ENCODE measurements at places on chromosomes 1 and 21.

DNA sequence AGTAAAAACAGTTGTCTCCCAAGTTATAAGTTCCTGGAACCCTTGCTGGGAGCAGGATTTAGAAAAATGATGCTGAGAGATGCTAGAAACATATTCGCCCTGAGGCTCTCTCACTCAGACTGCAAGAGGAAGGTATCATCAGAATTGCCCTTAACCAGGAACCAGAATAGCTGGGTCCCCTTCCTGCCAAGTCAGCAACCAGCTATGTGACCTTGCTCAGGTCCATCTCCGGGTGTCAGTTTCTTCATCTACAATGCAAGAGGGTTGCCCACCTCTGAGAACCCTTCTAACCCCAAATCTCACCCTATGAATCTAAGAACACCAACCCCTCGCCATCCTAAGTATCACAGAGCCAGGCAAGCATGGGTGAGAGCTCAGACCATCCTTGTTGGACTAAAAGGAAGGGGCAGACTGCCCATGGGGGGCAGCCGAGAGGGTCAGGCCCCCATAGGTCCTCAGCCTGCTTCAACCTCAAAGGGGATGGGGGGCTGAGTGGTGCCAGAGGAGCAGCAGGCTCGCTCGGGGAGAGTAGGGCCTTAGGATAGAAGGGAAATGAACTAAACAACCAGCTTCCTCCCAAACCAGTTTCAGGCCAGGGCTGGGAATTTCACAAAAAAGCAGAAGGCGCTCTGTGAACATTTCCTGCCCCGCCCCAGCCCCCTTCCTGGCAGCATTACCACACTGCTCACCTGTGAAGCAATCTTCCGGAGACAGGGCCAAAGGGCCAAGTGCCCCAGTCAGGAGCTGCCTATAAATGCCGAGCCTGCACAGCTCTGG lies 390 bp upstream of the S100A9 start:
- DNase-seq = no peak

DNA sequence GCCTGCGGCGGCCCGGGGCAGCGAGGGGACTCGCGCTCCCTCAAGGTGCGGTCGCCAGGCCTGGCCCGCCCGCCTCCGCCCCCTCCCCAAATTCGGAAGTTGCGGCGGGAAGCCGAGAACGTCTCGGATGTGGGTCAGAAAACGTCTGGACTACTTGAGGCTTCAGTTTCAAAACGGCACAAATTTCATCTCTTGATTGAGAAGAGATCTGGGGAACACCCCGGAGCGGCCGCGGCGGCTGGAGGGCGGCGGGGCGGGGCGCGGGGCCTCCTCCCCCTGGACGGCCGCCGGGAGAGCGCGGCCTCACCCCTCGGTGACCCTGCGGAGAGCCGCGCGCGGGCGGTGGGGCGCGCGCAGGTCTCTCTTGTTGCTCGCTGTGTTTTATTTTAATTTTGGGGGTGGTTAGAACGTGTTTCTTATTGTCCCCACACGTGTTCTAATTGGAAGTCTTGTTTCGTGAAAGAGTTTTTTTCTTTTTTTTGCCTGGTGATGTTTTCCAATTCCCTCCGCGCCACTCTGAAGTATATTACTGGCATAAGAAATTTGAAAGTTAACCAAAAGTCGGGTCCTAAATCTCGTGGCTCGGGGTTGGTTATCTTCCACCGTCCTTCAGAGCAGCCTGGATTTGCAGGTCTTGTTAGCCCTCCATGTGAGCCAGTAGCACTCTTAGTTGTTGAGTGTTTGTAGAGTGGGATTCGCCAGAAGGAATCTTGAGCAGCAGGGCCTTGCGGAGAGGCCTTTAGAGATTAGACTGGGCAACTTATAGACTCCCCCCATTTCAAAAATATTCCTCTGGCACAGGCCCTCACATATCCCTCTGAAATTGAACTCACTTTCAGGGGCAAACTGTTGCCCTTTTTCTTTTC lies 749 bp downstream of the PCBP3 start:
- DNase-seq = peak; percentile 25

- DNase-seq = peak; percentile 6
Observed at GRCh38 chr1:234656944-234657654, 47.1 kb upstream of the IRF2BP2 start.

GRCh38 chr1:155392898-155393411 lies 72.3 kb downstream of the RUSC1 start:
- DNase-seq = no peak

GRCh38 chr1:27314169-27314568 lies 7.8 kb upstream of the TMEM222 start:
- no peak for DNase-seq

- DNase-seq = no peak
Observed at GRCh38 chr21:43343095-43343991, 83.6 kb downstream of the SIK1 start.

DNA sequence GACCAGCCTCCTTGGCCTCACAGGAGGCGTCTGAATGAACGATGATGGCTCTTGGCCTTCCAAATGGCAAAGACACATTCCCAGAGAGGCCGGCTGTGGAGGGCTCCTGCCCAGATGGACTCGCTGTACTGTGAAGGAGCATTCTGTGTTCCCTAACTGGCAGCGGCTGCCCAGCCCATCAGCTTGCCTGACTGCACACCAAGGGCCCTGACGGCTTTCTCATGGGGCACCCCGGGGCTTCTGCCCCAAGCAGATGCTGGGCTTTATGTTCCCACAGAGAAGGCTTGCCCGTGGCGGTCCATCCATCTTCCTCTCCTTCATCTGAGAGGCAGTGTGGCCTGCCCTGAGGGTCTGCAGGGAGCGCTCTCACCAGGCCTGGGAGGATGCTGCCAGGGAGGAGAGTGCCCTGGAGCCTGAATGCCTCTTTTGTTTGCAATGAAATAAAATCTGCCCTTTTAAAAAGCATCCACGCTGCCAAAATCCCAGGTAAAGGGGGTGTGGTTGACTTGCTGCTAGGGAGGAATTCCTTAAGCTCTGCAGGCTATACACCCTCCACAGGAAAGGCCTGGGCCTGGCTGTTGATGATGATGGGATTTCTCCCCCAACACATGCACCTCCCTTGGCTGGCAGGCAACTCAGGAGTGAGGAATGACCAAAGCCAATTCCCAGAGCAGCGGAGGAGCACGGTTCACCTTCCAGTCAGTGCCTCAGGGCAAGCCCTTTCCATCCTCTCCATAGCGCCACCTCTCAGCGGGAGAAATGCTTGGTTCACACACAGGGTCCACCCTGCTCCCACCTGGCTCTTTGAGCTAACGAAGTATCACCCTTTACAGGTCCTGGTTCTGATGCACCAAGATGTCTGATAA lies 84.6 kb upstream of the SSX2IP start:
- DNase-seq = no peak

All from stimulated activated CD4-positive, alpha-beta T cell treated with anti-CD3 and anti-CD28 coated beads, TNF-alpha, amount 100 ng/mL, for 24 hours (primary cell).